ENCODE measurements at places on chromosomes 7 and 10.
A peak's percentile ranks its signal among the peaks of the same experiment; 100 is the strongest.

- DNase-seq = no peak
These were observed 298.2 kb downstream of the SORCS1 start for GRCh38 chr10:106866244-106866845.

DNA sequence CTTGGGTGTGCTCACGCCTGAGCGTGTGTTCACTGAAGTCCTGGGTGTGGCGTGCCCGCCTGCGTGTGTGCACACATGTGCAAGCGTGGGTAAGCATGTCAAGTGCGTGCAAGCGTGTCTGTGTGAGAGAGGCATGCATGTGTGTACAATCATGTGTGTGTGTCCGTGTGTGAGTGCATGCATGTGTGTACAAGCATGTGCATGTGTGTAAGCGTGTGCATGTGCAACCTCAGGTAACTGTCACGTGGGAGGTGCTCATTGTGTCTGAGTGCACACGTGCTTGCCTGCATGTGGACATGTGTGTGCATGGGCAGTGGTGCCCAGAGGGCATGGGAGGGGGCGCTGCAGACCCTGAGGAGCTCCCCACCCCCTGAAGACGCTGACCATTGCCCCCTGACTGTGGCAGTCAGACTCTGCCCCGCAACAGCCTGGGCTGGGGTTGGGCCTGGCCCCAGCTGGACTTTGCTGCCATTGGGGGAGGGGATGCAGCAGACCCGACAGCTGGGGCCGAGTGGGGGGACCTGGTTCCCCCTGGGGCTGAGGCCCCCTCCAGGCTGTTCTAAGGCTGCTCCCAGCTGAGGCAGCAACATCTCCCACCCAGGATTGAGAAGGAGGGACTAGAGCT, 88.1 kb downstream of the UNCX start:
- no peak for DNase-seq

DNA sequence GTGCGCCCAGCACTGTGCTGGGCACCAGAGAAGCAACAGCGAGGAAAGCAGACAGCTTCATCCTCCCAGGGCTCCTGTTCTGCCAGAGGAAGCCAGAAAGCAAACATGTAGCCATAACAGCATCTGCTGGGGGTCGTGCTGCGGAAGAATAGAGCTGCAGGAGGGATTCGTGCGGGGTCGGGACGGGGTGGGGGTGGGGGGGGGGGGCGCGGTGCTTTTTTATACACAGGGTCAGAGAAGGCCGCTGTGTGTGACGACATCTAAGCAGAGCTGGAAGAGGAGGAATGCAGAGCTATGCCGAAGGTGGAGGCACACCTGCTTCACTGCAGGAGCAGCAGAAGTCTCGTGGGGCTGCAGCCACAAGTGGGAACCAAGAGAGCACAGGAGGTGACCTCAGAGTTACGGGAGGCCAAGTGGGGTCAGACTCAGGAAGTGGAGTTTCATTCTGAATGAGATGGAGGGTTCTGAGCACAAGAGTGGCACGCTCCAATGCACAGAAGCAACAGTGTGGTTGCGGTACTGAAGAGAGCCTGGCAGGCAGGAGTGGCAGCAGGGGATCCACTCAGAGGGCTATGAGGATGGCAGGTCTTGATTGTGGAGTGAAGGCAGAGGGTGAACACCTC, 11.1 kb downstream of the PKD1L1 start:
- no peak for DNase-seq

DNA sequence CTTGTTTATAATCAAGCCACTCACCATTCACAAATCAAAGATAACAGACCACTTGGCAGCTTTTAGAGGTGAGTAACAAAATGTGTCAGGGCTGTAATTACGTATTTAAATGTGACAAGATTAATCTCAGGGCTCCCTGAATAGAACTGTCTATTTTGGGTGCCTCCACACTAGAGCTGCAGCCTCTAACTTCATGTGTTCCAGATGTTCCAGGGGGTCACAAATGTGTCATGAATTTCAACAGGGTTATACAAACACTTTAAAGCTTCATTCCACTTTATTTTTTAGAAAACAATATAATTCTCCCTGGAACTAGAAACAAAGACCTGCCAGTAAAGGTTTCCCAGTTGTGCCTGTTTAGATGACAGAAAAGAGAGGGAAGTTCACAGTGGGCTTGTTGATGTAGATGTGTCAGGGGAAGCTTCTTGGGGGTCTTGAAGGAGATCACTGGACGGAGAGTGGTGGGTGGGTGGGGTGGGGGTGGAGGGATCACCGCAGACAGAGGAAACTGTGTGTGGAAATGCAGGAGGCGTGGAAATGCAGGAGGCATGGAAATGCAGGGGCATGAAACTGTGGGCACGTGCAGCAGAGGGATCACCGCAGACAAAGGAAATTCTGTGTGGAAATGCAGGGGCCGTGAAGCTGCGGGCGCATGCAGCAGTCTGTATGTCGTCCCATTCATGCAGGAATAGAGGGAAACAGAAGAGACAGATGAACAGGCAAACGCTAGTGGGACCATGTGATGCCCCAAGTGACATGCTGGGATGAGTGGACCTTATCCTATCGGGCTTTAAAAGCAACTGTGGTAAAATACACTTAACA, 42.0 kb upstream of the TRIL start:
- no peak for DNase-seq

DNA sequence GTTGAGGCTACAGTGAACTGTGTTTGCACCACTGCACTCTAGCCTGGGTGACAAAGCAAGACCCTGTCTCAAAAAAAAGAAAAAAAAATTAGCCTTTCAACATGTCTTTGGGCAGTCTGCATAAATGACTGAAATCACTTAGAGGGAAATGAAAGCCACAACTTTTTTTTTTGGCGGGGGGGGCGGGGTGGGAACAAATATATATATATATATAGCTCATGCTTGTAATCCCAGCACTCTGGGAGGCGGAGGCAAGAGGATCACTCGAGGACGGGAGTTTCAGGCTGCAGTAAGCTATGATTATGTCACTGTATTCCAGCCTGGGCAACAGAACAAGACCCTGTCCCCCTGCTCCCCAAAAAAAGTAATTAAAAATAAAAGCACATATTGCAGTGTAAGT, 23.4 kb upstream of the MICU1 start:
- DNase-seq = no peak

GRCh38 chr7:111671927-111672326, 109.6 kb upstream of the IMMP2L start:
- DNase-seq = no peak

- DNase-seq = no peak
These were observed 1090.1 kb downstream of the KCNMA1 start for GRCh38 chr10:76547352-76547972.

DNA sequence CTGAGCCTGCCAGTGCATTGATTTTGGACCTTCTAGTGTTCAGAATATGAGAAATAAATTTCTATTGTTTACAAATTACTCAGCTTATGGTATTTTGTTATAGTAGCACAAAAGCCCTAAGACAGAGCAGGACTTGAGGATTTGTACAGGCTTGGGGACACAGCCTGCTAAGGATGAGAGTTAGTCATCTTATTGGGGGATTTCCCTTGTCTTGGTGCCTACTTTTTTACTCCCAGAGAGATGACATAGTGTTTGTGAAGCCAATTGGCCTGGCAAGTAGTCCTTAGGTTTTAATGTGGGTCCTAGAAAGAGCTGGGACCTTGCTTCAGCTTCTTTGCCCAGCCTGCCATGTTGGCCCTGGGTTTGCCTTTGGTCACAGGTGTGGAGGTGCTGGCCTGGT, 364.0 kb downstream of the REEP3 start:
- DNase-seq = no peak

GRCh38 chr7:45163692-45164052, 6.1 kb downstream of the RAMP3 start:
- no peak for DNase-seq

DNA sequence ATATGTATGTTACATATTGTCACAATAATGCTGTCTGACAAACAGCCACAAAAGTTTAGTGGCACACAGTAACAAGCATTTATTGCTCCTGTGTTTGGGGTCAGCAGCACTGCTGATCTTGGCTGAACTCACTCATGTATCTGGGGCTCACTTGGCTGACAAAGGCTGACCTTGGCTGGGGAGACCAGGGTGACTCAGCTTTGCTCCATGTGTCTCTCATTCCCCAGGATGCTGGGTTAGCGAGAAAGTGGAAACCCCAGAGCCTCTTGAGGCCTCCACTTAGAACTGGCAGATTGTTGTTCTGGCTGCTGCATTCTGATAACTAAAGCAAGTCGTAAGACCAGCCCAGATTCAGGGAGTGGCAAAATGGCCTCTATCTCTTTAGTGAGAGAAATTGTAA, 217.3 kb upstream of the HABP2 start:
- DNase-seq = no peak

- no peak for DNase-seq
These were observed 85.1 kb downstream of the C10orf90 start for GRCh38 chr10:126585249-126586017.

- DNase-seq = no peak
These were observed 37.9 kb downstream of the ADAM12 start for GRCh38 chr10:126350216-126350992.

DNA sequence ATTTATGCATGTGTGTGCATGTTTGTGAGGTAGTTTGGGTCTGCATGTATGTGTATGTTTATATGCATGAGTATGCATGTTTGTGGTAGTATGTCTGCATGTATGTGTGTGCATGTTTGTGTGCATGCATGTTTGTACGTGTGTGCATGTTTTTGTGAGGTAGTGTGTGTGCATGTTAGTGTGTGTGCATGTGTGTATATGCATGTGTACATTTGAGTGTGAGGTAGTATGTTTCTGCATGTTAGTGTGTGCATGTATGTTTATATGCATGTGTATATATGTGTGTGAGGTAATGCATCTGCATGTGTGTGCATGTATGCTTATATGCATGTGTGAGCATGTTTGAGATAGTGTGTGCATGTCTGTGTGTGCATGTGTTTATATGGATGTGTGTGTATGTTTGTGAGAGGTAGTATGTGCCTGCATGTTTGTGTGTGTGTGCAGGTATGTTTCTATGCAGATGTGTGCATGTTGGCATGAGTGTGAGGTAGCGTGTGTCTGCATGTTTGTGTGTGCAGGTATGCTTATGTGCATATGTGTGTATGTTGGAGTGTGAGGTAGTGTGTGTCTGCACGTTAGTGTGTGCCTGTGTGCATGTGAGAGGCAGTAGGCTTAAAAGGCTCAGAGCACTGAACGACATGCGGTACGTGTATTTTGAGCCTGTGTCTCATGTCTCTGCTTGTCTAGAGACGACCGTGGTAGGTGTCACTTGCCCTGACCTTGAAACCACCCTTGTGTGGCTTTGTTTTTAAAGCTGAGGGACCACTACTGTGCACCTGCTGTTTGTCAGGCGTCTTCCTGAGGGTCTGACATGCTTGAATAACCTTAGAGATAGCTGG, 43.7 kb downstream of the PFKP start:
- DNase-seq = no peak

- DNase-seq = peak; percentile 45
These were observed 62.8 kb upstream of the GSDME start for GRCh38 chr7:24819916-24820689.

- DNase-seq = no peak
These were observed 1079.0 kb downstream of the KCNMA1 start for GRCh38 chr10:76558586-76558985.

GRCh38 chr7:156606135-156606534, 34.4 kb upstream of the RNF32 start:
- no peak for DNase-seq

DNA sequence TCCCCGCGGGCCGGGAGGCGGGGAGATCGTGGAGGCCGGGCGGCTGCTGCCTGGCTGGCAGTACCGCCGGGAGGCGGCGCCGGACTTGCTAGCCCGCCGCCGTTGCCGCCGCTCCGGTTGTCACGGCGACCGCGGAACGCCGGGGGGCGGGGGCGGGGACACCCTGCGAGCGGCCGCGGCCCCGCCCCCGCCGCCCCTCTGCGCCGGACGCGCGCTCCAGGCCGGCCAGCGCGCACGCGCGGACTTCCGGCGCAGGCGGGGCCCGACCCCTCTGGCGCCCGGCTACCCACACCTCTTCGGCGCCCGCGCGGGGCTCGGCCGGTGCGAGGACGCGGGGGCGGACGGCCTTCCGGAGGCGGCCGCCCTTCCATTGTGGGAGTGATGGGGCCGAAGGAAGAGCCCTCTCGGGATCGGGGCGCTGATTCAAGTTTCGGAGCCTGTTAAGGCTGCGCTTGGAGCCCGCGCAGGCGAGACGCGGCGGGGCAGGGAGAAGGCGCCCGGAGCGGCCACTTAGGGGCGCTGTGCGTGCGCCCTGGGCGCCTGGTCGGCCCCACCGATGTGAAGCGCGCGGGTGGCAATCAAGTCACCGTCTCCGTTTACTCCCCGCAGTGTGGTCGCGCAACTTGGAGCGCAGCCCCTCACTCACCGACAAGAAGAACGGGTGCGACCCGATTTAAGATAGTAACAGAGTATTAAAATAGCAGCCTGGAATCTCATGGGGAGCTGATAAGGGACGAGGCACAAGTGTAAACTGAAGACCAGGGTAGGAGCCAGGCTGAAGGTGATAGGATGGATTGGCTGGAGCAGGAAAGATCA, 449 bp upstream of the DPY19L1 start:
- peak; percentile 87 for DNase-seq

DNA sequence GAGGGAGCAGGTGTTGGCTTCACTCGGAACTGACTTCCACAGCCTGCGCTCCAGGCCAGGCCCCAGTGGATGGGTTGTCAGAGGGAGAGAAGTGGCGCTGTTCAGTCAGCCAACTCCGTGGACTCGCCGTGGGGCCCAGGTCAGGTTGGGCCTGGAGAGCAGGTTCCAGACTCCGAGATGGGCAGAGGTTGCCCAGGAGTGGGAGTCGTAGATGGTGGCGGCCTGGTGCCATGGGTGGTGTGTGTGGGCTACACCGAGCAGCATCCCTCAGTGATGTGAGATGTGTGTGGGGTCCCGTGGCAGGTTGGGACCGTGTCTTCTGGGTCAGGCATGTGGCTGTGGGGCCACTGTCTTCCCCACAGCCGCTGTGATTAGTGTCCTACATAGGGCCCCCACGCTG, 10.4 kb downstream of the ZNF316 start:
- DNase-seq = no peak

- no peak for DNase-seq
These were observed 253.4 kb downstream of the GALNT17 start for GRCh38 chr7:71385330-71385729.

DNA sequence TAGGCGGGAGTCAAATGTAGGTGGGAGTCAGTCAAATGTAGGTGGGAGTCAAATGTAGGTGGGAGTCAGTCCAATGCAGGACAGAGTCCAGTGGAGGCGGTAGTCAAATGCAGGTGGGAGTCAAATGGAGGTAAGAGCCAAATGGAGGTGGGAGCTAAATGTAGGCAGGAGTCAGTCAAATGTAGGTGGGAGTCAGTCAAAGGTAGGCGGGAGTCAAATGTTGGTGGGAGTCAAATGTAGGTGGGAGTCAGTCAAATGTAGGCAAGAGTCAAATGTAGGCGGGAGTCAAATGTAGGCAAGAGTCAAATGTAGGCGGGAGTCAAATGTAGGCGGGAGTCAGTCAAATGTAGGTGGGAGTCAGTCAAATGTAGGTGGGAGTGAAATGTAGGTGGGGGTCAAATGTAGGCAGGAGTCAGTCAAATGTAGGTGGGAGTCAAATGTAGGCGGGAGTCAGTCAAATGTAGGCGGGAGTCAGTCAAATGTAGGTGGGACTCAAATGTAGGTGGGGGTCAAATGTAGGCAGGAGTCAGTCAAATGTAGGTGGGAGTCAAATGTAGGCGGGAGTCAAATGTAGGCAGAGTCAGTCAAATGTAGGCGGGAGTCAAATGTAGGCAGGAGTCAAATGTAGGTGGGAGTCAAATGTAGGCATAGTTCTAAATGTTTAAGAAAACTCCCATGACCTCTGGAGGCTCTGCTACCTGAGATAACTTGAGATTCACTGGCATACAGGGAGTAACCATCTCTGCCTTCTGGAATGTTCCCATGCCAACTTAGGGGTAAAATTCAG, 30.2 kb upstream of the ZFAND2A start:
- no peak for DNase-seq

- DNase-seq = no peak
These were observed 186.6 kb upstream of the IGFBP3 start for GRCh38 chr7:46107610-46108217.

GRCh38 chr10:97888641-97889262, 39.1 kb downstream of the GOLGA7B start:
- no peak for DNase-seq
